ENCODE measurements at places on chromosomes 3 and 15.

DNA sequence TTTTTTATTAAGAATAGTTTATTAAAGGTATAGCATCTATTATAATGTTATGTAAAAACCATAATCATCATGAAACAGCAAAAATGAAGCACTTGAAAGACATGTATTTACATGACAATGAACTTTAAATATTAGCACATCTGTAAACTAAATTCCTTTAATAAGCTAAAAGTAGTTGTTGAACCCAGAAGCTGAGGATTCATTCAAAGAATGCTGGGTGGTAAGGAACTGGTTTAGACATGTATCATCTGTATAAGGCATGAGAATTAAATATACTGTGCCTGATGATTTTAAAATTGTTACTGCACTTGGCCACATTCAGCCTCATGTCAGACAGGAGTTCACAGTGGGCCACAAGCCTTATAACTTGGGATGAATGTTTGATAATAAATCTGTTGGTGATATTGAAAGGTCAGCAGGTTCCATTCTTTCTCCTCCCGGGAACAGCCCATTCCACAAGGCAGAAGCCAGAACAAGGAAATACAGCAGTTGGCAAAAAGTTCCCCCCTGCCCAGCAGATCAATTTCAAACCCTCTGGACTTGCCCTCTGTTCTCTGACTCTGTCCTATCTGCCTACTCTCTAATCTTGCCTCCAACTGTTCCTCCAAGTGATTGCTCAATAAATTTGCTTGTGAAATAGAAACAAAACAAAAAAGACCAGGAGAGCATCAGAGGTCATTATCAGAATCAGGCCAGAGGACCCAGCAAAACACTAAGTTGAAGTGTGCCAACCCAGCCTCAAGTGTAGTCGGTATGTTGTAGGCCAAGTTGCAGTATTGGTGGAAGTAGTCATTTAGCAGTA lies 49.8 kb upstream of the TEX264 start:
- peak; percentile 23 for DNase-seq

DNA sequence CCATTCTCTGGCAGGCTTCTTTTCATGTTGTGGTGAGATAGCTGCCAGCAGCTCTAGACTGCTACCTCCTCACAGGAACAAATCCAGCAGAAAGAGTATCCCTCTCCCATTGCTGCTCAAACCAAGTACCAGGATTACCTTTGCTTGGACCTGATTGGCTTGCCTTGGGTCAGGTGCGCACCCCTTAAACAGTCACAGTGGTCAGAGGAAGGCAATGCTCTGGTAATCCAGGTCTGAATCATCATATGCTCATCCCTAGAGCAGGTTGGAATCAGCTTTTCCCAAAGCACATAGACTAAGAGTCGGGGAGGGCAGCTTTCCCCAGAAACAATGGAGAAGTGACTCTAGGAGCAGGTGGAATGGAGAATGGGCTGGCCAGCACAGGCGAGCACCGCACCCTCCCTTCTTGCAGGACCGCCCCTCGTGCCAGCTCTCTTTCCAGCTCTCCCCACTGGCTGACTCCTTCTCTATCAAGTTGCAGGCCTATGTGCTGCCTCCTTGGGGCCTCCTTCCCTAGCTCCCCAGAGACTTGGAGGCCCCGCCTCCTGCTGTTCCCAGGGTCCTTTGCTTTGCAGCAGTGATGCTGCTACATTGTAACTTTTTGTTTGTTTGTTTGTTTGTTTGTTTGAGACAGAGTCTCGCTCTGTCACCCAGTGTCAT lies 29.9 kb upstream of the ADPGK start:
- no peak for DNase-seq

DNA sequence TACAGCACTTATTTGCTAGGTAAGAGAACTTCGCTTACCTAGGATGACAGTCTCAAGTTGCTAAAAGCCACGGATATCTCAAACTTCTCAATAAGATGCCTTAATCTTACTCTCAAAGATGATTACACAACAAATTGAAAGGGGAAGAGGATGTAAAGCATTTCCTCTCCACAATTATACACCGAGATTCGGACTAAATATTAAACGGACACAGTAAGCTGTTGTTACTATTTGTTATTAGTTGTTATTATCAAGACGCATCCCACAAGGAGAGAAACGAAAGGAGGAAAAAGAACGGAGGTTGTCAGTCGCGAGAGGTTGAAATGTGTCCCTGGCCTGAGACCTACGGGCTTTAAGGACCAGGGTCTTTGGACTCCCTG lies 660 bp downstream of the ZNF106 start:
- DNase-seq: no peak

- peak; percentile 92 for DNase-seq
These were observed 330.8 kb downstream of the TIGIT start for GRCh38 chr3:114624571-114625181.

GRCh38 chr15:68730471-68730919 lies 90.2 kb downstream of the ANP32A start:
- peak; percentile 37 for DNase-seq

DNA sequence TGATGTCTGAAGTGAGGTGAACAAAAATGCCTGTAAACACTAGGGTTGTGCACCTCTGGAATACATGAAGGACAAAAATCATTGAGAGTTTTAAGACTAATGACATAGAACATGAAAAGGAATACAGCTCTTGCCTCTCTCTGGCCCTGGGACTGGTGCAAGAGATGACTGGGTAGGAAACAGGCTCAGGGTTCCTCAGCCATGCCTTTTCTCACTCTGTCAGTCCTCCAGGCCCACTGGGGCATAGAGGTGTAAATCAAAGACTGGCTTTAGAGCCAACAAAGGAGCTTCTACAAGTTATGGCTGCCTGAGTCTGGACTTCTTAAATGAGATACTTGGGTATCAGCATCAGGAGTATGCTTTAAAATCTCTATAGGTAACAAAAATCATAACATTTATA lies 554.7 kb upstream of the KCNMB2 start:
- no peak for DNase-seq

GRCh38 chr15:48486228-48486627 lies 155.0 kb downstream of the DUT start:
- no peak for DNase-seq

- DNase-seq: no peak
These were observed 356.2 kb downstream of the SV2B start for GRCh38 chr15:91456251-91456718.

GRCh38 chr3:129650256-129650872 lies 43.9 kb upstream of the PLXND1 start:
- peak; percentile 79 for DNase-seq

DNA sequence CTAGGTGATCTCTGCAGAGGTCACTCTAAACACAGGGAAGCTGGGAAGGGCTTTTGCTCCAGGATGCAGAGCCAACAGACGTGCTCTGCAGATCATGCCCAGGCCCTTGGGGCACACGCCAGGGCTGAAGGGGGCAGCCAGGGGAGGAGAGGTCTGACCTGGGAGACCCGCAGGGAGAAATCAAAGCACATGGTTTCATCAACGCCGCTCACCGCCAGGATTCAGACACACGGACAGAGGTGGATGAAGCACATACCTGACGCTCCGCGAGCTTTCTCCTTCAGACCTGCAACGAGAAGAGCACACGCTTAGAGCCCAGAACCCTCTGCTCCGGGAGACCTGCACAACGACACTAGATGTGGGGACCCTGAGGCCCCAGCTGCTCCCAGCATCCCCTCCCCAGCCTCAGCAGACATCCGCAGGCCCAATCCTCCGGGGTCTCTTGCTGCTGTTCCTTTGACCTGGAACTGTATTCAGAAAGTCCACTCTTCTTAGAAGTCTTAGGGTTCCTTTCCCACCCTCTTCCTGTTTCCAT lies 90.7 kb upstream of the IQSEC1 start:
- DNase-seq: no peak

- no peak for DNase-seq
These were observed 268.8 kb downstream of the CNTN3 start for GRCh38 chr3:74345701-74346100.

GRCh38 chr15:81376231-81376630 lies 2.2 kb upstream of the TMC3 start:
- DNase-seq: no peak

- no peak for DNase-seq
These were observed 183.8 kb downstream of the ATG7 start for GRCh38 chr3:11455956-11456355.

DNA sequence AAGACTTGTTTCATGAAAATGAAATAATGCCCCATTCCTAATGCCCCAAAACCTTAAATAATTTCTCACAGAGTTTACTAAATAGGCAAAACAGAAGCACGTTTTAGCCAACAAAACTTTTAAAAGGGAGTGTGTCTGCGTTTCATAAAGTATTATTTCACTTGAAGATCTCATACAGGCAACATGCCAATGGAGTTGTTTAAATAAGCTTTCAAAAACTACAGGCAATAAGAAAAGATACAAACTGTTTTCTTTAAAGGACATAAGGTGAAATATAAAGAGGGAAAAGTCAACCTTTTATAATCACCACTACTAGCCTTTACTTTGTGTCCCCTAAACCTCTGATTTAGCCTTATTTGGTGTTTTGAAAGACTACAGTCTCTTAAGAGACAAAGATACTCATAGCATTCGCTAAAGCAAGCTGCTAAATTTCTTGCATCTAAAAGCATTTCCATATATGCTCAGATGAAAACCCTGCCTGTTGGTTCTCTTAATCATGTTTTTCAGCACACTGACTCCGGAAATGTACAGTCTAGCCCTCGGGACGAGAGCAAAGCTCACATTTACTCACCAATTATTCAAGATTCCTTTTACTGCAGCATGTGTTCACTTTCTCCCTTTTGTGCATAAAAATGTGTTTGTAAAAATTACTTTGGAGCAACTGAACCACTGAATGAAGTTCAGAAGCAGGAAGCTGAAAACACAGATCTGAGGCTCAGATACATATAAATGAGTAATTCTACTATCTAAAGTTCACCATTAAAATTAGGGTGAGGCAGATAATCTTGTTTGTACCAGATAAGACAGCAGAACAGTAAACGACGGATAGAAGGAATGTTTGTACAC lies 119.0 kb downstream of the GOLIM4 start:
- DNase-seq: no peak

DNA sequence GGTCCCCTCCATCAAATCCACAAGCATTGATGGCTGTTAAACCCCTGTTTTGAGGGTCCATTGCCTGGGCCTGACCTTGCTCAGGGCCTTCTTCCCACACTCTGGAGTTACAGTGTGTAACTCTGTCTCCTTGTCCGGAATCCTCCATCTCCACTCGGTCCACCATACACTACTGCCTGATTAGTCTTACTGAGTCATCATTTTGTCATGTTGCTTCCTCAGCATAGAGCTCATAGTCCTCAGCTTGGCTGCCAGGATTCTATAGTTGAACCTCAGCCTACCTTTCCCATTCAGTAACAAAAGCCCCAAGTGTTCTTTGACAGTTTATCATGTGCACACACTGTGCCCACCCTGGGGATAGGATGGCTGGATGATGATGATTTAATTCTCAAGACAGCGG lies 113.0 kb downstream of the PDE8A start:
- DNase-seq: peak; percentile 56

GRCh38 chr3:126181398-126181725 lies 976 bp upstream of the ALDH1L1 start:
- DNase-seq: no peak

DNA sequence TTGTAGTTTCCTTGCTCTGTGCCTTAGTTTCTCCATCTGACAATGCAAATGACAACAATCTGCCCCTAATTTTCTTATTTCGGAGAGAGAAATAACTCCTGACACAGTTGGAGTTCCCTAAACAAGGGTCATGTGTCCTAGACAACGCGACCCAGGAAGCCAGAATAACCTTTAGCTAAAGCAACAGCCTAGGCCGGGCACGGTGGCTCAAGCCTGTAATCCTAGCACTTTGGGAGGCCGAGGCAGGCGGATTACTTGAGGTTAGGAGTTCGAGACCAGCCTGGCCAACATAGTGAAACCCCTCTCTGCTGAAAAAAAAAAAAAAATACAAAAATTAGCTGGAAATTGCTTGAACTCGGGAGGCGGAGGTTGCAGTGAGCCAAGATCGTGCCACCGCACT lies 49.9 kb downstream of the MCF2L2 start:
- no peak for DNase-seq

DNA sequence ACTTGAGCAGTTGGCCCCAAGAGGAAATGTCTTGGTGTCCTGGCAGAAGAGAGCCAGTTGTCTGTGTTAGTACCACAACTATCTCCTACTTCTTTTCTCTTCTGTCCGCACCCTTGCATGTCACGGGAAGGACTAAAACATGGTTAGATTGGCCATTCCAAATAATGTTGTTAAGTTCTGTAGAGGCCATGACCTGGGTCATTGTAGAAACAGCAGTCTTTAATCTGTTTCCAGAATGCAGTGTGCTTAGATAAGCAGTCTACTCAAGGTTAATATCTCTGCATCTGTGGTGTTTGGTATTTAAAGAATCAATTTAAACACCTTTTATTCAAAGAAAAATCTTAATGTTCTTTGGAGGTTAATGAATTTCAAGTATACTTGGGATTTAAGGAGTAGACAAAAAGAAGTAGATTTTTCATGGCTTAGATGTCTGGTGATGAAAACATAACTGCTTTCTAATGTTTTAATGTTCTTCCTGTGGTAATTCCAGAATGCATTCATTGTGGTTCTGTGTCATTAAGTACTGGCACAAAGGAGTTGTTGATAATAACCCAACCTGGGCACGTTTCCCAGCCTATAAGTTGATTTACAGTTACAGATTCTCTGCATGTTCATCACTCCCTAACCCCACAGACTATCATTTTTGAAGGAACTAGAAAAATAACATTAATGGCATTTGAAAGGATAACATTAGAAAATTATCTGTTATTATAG lies 58.9 kb downstream of the TMEM108 start:
- DNase-seq: no peak

GRCh38 chr3:172287937-172288477 lies 160.2 kb downstream of the GHSR start:
- no peak for DNase-seq

DNA sequence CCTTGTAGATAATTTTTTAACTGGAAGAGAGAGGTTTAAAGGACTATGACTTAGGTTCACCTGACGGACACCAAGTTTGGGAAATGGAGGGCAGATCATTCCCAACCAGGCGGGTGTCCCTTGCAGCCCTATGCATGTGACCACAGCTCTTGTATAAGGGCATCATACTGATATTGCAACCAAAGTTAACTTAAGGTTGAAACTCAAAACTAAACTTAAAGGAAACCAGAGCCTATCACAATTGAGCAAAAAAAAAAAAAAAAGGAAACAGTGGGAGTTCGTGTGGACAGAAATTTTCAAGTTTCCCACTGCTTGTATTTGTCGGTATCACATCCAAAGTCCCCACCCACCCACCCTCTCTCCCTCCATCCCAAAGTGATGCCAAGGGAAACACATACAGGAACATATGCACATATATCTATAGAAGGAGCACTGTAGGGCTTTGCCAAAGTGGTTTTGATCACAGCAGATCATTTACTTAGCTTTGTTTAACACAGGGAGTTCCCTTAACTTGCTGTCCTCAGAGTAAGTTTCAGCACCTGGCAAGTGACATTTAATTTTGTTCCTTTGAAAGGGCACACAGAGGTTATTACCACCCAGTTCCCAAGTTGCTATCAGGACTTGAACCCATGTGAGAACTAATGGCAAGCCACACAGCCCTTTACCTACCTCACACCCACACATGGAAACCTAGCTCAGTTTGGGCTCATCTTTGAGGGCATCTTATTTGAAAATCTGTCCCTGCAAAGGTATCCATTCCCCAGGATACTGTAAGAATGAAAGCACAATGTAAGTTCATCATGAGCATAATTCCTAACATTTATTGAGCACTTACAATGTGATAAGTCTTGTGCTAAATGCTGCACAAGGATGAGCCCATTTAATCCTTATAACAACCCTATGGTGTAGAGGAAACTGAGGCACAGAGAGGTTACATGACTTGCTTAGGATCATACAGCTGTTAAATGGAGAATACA lies 204.5 kb upstream of the CMC1 start:
- no peak for DNase-seq

- no peak for DNase-seq
These were observed 1399.7 kb upstream of the CADM2 start for GRCh38 chr3:83559082-83559481.
